ENCODE measurements at places on chromosomes 1 and 21. TPM values are rescaled to one million over a fixed set of nuclear protein-coding genes. Genes with fewer than 3 reads are reported as not detected.

Gene ZNF691
- total RNA-seq: 12.2 TPM

DNA sequence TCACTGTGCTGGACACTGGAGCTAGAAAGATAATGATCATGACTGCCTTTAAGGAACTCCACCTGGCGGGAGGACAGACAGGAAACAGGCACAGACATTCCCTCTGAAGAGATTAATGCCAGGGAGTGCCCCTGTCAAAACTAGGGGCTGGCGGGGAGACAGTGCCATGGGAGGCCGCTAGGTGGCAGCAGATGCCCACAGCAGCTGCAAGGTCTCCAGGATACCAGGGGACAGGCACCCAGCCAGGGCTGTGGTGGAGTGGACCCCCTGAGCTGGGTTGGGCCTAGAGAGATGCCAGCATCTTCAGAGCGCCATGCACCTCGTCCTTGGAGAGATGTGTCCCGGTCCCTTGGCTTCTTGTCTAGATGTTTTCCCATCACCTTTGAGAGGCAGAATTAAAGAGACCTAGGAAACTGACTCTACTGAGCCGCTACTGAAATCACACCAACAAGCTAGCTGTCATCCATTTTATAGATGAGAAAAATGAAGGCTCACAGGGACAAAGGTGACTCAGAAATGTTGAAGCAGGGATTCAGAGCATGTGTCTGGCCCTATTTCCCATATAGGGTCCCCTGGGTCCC lies 3.6 kb downstream of the REN start:
- peak; percentile 84 for DNase-seq

DNA sequence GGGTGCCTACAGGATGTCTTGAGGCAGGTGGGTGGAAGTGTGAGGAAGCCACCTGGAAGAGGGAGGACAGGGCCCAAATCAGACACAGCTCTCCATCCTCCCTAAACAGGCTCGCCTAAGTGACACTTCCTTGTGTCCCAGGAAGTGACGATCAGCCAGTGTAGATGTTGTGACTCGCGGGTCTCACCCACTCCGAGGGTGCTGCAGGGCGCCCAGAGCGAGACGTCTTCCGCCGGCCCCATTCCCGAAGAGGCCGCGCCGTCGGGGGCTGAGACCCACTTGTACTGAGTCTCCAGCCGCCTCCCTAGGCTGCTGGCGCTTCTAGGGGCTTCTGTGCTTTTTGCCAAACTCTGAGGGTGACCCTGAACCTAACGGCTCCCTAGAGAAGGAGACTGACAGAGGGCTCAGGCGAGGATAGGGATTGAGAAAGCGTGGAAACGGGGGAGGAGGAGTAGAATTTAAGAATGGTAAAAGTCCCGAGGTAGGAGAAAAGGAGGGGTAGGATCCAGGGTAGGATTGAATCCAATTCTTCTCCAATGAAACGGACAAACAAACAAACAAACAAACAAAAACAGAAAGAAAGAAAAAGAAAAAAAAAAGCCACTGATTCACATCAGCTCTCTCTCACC lies 543 bp upstream of the MARK1 start:
- peak; percentile 31 for DNase-seq

DNA sequence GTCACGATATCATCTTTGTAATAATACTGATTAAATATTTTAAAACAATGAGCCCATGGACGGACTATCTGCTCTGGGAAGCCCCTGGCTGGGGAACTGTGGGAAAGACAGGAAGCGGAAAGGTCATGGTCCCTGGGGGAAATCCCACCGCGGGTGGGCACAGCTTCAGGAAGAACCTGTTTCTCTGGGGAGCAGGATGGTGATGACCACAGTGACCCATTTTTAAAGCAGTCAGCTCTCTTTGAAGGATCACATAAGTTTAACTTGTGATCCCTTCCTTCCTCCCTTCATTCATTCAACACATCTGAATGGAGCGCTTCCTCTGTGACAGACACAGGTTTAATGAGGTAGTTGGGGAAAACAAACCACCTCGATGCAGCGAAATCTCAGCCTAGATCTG lies 73.0 kb downstream of the DHRS3 start:
- DNase-seq: no peak

DNA sequence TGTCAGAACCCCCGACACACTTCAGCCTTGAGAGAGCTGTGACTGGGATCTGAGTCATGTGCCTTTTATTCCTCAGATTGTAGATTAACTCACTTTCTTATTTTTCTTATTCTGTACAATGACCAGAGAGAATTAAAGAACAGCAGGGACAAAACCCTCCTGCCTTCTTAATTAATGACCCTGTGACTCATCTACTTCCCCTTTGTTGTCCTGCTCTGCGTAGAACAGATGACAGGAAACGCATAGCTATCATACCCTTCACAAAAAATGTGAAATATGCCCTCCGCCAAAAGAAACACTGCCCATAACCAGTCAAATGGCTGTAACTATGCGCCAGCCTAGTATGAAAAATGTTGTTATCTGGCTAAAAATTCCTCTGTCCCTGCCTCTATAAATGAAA lies 9.1 kb upstream of the PADI2 start:
- no peak for DNase-seq

Gene ARF1
- total RNA-seq: 266 TPM

- DNase-seq: no peak
These were observed 7.7 kb downstream of the ANKRD35 start for GRCh38 chr1:145877923-145878486.

DNA sequence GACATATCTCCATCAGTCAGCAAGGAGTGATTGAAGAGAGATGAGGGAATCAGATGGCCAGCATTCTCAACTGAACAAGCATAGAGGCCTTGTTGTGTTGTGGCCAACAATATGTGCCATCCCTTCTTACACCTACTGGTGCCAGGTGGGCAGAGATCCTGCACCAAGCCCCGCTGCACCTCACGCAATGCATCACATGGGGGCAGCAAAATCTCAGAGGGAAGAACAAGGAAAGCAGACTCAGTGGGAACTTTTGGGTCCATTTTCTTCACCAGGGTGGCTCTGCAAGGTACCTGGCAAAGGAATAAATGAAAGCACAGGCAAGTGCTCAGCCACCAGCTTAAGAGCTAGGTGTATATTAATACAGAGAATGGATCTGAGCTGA lies 33.2 kb downstream of the HSD3B2 start:
- no peak for DNase-seq

- no peak for DNase-seq
These were observed 95.9 kb downstream of the SPSB1 start for GRCh38 chr1:9388335-9389180.

DNA sequence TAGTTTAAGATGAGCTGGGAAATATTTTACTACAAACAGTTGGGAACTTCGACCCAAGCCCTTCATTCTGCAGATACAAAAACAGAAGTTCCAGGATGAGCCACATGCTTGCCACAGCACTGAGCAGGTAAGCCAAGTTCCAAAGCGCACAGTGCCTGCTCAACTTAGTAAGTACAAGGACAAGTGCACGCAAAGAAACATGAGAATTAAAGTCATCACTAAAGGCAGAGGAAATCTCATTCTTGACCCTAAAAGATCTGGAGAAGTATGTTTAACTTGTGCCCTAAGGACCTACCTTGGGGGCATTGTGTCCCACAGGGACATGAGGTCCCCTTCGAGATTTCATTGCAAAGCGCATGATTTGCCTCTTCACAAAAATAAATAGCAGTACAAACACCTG lies 1.2 kb upstream of the UBAP2L start:
- DNase-seq: no peak

DNA sequence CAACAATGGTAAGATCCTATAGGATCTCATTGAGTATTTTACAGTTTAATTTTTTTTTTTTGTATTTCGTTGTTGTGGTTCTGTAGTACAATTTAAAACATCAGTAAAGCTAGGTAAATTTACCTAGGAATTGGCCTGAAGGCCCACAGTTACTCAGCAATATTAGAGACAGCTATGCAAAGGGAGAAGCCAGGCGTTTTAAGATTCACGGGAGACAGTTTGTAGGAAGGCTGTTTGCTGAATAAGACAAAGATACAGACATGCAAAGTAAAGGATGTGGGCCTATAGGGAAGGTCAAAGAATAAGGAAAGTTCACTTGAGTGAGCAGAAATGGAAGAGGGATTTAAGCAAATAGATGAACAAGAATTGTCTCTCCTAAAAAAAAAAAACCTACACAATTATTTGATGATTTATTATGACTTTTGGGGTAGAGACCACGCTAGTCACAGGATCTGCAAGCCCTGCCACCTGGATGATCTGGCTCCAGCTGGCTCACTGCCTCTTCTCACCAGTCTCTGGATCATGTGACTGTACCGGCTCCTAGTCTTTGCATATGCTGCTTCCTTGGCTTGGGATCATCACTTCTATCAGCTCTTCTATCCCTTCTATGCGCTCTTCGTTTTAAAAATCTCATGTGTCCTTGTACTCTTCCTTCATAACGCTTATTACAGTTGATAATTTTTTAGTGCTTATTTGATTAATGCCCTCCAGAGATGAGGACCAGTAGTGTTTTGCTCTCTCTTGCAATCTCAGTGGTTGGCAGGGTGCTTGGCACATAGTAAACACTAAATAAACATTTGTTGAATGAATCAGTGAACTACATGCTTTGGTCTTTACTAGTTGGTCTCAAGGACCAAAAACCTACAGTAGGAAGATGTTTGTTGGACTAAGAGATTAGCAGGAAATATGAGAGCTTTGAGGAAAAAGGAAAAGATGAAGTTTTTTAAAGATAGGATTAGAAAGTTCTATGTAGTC lies 14.1 kb downstream of the DYRK1A start:
- no peak for DNase-seq

Gene KCNA3
- total RNA-seq: 74.0 TPM

- no peak for DNase-seq
These were observed 8.6 kb upstream of the SPSB1 start for GRCh38 chr1:9284061-9284460.

GRCh38 chr1:90402893-90403849 lies 313.9 kb downstream of the BARHL2 start:
- no peak for DNase-seq

DNA sequence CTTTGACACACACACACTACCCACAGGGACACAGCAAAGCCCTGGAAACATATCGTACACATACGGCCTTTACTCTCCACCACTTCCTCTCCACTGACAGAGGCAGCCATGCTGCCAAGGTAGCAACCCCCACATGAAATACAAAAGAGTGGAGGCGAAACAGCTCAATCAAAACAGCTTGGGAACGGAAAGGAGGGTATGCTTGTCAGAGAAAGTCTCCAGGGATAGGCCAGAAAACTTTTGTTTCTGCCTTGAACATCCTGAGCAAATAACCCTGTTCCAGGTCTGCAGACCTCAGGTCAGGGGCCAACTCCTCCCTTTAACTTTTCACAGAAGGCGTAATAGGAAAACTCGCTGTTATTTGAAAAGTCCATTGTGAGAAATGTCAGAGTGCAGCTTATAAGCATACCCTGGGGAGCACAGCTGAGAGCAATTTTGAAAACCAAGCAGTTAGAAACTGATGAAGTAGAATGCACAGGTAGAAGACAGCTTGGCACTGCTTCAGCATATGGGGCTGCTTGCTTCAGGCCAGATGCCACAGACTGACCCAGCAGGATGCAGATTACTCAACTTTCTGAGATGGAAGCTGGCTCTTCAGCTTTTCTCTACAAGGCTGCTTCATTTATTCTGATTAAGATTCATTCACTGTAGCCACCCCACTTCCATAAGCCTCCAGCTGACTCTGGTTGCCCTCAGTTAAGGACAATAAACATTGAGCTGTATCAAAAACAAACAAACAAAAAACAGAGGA lies 18.0 kb downstream of the KIAA0319L start:
- peak; percentile 40 for DNase-seq

Gene LRRIQ3
- total RNA-seq: 1.8 TPM

GRCh38 chr1:173341971-173342370 lies 134.8 kb upstream of the TNFSF4 start:
- DNase-seq: no peak
